ENCODE measurements at places on chromosomes 13 and 19.
A peak's percentile ranks its signal among the peaks of the same experiment; 100 is the strongest.

DNA sequence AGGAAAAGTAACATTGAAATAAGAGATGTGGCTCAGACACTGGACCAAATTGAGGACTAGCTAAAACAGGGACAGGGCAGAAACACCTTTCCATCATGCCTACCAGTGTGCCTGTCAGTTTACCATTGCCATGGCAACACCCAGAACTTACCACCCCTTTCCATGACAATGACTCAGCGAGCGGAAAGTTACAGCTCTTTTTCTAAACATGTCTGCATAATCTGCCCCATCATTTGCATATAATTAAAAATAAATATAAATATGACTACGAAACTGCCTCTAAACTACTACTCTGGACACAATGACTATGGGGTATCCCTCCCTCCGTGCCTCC is 96.0 kb downstream of the UBL3 start:
- DNase-seq, result peak; percentile 43

GRCh38 chr19:10353793-10354391 is 14.5 kb upstream of the ICAM3 start:
- DNase-seq, result peak; percentile 98

DNA sequence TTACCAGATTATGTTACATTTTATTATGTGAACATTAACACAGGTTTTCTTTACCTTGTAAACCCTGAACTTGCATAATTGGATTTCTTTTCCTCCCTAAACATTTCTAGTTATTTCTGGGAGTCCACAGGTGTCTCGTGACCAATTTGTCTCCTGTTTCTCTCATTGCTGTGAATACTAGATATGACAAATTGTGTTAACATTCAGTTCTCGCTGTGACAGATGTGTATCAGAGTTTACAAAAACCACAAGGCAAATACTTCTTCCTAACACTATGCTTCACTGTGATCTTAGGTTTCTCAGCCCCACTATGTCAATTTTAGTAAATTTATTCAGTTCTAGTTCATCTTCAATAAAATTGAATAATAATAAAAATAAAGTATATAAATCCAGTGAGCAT is 1554.9 kb downstream of the EFNB2 start:
- DNase-seq, result no peak

DNA sequence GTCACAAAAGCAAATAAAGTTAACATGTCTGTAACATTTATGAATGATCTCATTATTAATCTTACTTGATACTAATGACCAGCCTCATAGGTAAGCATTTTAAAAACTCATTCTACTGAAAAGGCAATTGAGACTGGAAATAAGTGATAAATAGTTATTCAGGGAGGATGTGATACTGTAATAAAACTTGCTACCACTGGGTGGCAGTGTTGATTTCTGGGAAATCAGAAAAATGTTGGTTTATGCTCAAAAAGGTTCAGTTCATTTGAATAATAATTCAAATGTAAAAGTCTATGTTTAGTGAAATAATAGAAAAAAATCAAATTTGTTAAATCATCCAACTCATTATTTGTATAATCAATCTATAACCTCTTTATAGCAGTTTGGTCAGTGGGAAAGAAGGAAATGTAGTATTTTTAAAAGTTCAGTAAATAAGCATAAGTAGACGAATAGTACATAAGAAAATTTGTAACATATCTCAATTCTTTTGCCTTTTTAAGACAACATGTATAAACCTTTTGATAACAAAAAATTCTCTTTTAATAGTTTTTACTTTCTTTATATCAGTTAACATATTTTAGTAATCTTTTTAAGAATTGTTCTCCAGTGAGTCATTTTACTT is 9.6 kb downstream of the ABHD13 start:
- DNase-seq, result no peak

DNA sequence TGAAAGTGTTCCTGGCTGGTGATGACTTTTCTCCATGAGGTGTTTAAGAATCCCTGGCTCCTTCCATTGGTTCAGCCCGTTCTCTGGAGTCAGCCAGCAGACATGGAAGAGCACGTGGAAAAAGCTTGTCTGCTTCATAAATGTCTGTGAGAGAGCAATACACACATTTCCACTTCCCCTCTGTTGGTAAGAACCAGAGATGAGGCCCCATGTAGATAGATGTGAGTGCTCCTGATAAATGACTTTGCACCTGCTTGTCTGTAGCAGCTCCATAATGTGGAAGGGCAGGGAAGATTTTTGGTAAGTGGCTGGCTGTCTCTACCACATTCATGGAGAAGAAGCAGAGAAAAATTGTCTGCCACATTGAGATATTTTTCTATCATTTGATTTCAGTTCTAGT is 325.8 kb downstream of the LMO7 start:
- DNase-seq, result no peak

- DNase-seq, result no peak
These were observed 3.8 kb upstream of the SLC6A16 start for GRCh38 chr19:49328741-49329140.

DNA sequence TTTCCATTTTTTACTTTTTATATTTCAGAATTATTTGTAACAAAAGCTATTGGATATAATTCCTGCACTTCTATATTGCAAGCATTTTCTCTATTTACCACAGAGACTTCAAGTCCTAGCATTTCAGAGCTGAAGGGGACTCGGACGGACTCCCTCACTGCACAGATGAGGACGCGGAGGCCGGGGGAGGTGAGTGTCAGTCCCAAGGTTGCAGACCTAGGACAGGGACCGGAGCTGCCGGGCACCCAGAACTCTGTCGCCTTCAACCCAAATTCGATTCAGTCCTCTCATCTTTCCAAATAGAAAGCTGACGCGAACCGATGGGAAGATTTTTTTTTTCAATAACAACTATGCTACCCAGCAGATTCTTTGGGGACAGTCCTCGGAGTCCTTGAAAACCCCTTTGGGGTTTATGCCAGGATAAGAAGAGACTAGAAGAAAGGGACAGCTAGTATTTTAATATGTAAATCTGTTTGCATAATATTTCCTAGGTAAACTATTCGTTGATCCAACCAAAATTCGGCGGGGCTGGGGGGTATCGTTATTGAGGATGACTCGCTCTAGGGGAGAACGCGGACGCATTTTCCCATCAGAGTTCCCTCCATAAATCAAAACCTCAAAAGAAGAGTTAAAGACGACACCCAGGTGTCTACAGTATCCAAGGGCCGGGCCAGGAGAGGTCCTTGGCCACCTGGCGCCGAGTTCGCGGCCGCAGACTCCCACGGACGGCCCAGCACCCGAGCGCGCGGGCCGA is 803 bp downstream of the FLT3 start:
- DNase-seq, result peak; percentile 4

GRCh38 chr13:85719749-85720148 is 79.5 kb downstream of the SLITRK6 start:
- DNase-seq, result no peak

GRCh38 chr19:49913720-49914119 is 15.3 kb upstream of the ATF5 start:
- no peak for DNase-seq

DNA sequence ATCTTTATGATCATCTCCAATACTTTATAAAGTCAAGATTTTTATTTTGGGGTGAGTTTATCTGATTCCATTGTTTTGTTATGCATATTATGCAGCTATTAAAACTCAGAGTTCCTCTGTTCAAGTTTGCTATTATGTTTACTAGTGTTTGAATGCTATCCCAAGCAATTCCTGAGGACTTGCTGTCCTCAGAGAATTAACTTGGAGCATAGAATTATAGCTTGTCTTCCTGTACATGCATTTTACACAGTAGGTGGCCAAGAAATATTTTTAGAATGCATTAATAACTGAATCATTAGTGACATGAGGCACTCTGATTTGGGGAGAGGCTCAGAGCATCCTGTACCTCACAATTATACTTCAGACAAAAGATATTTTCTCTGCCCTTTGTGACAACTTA is 195.6 kb upstream of the MIR17HG start:
- DNase-seq, result no peak

GRCh38 chr19:11694533-11695439 is 44.0 kb downstream of the ZNF823 start:
- DNase-seq, result peak; percentile 98

DNA sequence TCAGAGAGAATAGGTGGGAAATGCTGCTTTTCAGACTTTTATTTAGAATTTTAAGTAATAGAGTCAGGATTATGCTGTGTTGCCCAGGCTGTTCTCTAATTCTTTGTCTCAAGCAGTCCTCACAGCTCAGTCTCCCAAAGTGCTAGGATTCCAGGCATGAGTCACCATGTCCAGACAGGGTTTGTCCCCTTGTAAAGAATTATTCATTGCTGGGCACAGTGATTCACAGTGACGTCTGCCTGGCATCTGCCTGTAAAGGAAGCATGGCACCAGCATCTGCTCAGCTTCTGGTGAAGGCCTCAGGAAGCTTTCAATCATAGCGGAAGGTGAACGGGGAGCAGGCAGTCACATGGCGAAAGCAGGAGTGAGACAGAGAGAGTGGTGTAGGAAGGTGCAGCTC is 17.7 kb downstream of the ZNF763 start:
- DNase-seq, result no peak

DNA sequence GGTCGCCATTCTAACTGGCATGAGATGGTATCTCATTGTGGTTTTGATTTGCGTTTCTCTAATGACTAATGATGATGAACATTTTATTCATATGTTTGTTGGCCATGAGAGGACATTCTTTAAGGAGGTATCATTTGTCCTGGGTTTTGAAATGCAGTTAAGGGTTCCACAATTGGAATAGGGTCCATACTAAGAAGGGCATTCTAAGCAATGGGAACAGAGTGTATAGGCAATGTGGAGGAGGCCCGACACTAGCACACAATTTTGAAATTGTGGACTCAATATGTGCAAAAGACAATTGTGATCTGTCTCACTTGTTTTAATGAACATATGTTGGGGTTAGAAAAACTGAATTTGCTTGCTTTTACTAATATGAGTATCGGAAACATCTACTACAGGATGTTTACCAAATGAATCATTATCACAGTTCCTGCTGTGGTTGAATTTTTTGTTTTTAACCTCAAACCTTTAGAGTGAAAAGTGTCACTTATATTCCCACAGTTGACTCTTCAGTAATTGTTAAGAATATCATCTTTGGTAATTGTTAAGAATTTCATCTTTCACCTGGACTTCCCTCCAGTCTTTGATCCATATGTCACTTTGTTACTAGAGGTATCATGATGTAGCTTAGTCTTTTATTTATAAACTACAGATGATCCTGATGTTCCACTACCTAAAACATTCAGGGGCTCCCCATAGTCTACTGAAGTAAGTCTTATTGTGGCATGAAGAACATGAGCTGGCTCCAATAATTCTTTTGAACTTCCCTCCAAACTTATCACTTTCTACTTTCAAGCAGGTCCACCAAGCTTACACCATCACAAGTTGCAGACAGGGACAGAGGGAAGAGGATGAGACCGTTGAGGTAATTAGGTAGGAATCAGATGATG is 109.7 kb upstream of the KLF12 start:
- no peak for DNase-seq

DNA sequence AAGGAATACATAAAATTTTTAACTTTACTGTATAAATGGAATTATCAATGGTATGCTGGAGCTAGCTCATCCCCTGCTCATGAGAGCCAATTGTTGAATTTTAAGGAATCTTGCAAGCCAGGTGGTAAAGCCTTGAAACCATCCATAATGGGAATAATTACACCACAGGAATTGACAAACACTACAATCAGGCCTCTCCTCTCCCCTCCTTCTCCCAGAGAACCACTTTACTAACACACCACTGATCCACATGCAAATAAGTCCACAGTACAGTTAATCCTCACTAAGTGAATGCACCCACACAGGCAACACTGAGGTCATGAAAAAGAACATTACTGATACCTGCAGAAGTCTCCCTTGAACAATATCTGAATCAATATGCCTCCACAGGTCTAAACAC is 140.5 kb downstream of the KLF12 start:
- DNase-seq, result no peak

GRCh38 chr19:57818378-57818777 is 3.7 kb upstream of the ZNF552 start:
- no peak for DNase-seq

DNA sequence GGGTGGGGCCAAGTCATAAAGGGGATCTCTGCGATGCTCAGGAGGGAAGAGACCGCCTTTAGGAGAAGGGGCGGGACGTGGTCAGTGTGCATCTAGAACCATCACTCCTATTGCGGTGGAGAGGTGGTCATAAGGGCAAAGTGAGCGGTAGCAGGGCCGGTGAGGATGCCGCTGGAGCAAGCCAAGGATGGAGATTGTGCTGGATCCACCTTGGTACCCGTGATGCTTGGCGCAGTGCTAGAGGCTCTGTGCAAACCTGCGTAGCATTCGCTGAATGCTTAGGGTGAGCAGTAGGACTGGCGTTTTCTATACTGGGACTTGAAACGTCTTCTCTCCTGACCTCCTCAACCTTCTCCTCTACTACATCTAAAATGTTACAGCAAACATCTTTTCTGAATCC is 294.2 kb downstream of the FGF9 start:
- no peak for DNase-seq

All from ELF-1 (cell line).